Choroid plexus epithelial cell (primary cell): ENCODE measurements at places on chromosomes 2 and 18.

DNA sequence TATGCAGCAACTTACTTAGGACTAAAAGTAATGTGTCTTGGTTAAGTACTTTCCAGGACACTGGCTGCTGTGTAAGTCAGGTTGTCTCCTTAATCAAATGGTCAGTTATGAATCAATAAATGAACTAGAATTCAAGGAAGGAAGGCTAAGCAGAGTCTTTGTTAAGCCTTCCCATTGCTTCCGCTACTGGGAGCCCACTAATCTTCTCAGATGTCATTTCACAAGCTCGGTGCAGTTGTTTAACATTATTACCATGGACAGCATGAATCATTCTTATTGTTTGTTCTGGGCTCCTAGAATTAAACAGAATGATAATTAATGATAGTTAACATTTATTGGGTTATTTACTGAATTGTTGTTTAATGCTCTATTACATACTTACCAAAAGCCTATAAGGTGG is 26.0 kb upstream of the MEIS1 start:
- DNase-seq = no peak

DNA sequence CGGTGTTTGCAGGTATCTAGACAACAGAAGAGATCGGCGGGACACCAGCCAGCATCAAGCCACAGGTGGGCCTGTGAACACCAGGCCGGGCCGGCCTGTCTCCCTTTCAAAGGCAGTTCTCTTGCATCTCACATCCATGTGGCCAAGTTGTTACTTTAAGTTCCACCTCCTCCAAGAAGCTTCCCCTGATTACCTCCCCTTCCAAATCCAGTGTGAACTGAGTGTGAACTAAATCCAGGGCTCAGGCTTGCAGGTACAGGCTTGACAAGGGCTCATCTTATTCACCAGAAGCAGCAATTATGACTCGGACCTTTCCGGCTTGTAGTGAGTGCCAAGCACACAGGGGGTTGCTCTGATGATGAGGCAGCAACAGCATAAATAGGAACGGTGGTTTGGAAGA is 3.9 kb downstream of the CRACDL start:
- DNase-seq = no peak

DNA sequence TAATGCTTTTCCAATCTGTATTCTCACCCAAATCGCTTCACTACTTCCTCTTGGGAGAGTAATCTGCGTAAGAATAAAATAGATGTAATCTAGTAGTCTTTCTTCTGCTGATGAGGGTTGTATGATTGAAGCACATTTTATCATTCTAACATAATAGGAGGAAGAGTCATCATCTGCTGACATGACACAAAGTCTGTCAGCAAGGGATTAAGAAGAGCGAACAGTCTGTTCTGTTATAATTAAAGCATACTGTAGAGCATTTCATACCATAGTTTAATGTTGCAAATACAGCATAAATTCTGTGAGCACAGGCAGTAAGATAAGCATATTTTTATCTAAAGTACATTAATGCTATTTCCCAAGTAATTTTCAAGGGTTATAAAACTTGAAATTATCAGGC is 10.4 kb downstream of the SLC25A52 start:
- no peak for DNase-seq

- DNase-seq = no peak
Observed at GRCh38 chr2:46829231-46829995, 86.2 kb downstream of the MCFD2 start.

- peak; percentile 33 for DNase-seq
Observed at GRCh38 chr2:24076849-24077534, 866 bp upstream of the SF3B6 start.

GRCh38 chr2:221444106-221444505 is 128.0 kb downstream of the EPHA4 start:
- peak; percentile 70 for DNase-seq

GRCh38 chr2:128134573-128134972 is 43.6 kb downstream of the UGGT1 start:
- DNase-seq = peak; percentile 27

DNA sequence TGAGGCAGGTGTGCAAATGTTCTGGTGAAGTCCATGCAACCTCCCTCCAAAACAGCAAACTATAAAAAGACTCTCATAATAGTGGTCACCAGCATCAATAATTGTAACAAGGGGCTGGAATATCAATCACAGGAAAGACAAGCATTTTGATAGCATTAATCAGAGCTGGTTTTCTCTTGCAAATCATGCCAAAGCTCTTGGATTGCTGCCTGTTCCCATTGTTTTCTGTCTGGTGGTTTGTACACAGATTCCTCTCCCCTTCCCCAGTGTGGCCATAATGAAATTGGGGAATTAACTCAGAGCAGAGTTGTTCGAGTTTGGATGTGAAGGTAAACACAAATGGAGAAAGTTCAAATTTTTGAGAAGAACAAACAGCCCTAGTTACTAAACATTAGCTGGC is 134.2 kb downstream of the CDCA7 start:
- DNase-seq = no peak

DNA sequence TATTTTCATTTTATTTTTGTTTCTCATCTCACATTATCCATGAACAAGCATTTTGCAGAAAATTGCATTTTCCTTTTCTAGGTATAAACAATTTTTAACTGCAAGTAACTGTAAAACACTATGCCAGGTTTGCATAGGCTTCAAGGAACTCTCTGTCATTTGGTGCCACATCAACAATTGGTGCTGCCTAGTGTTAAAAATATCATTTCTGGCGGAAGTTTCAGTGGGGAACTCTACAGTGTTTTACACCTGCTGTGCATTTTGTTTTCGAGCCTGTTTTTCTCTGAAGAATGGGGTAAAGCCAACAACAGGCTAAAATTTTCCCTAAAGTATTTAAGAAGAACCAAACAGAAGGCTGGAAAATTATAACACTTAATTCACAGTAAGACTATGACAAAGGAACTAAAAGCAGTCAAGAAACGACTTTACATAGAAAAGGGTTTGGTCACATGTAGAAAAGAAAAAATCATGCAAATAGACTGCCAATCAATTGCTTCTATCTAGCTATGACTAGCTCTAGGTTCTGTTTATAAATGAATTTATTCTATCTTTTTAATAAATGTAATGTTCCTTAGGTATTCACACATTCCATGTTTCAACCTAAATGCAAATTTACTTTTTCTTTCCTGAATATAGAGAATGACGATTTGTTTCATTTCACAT is 21.4 kb upstream of the FRZB start:
- no peak for DNase-seq

DNA sequence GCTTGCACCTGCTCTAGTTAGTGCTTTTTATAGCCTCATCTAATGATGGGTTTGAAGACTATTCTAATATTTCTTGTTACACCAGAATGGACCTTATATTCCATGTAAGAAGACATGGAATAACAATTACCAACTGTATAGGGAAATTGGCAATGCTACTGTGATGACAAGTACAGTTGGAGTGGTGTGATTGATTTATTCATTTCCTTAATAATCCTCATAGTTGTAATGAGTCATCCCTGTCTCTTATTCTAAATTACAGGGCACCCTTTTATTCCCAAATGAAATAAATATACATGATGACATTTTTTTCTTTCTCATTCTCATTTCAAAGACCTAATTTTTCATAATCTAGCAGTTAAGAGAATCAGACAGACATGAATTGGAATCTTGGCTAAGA is 18.3 kb upstream of the TLK1 start:
- no peak for DNase-seq

GRCh38 chr2:41836948-41837347 is 210.9 kb upstream of the PKDCC start:
- DNase-seq = peak; percentile 67

GRCh38 chr2:159075727-159076126 is 107.3 kb downstream of the TANC1 start:
- peak; percentile 77 for DNase-seq

DNA sequence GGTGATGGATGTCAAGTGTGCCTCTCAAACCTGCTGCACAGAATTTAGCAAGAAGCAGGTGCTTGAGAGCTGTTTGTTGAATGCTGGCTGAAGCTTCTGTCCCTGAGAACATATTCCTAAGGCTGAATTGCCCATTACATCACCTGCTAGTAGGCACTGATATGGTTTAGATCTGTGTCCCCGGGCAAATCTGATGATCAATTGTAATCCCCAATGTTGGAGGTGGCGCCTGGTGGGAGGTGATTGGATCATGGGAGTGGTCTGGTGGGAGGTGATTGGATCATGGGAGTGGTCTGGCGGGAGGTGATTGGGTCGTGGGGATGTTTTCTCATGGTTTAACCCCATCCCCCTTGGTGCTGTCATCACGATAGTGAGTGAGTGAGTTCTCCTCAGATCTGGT is 128.0 kb downstream of the HRH4 start:
- no peak for DNase-seq

GRCh38 chr2:120204417-120204816 is 18.8 kb downstream of the TMEM185B start:
- DNase-seq = no peak
